ENCODE measurements at places on chromosomes 4 and X.

GRCh38 chr4:89837993-89838390, 1.0 kb upstream of the SNCA start:
- DNase-seq, result no peak

DNA sequence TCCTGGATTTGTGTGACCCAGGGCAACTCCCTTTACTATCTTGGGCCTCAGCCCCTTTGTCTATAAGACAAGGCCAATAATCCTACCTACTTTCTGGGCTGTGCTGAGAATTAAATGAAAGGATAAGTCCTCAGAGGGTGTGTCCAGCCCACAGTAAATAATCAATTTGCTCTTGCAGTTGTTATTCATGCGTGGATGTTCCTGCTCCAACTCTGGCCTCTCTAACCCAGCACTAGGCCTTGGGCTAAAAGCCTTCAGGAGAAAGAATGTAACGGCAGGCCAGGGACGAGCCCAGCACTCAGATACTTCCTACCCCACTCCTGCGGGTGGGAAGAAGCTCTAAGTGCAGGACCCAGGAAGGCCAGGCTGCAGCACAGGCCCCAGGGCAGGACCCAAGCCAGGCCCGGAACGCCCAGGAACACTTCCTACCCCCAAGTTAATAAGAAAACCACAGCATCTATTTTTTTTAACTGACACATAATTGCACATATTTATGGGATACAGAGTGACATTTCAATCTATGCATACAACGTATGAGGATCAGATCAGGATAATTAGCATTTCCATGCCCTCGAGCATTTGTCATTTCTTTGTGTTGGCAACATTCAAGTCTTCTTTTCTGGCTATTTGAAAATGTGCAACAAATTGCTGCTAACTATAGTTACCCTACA, 179.6 kb upstream of the RBPJ start:
- DNase-seq, result no peak

- DNase-seq, result no peak
Observed at GRCh38 chr4:90357117-90357710, 230.0 kb downstream of the CCSER1 start.

DNA sequence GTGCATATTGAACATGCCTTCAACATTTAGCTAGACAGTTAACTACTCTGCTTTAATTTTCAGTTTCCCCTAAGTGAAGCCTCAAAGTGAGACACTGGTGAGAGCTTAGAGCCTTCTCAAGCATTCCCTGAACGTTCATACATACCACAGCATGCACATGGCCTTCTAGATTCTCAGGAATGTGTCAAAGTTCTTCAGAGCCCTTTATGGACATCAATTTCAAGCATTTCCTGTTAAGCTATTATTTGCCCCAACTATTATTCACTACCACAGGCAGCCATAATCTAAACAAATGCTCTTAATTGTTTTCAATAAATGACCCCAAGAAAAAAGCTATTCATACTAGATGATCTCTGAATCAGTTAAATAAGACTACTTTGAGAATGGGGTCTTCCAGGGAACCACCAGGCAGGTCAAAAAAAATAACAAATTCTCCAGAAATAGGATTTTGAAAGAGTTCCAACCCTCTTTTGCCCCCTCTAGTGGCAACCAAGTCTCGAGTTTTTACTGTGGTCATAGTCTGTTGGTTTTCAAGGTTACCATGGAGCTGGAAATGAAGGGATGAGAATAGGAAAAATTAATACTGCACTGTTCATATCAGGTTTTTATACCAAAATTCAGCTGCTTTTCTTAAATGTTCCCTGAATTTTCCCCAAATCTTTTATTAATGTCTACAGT, 235.4 kb downstream of the RAB28 start:
- DNase-seq, result no peak

DNA sequence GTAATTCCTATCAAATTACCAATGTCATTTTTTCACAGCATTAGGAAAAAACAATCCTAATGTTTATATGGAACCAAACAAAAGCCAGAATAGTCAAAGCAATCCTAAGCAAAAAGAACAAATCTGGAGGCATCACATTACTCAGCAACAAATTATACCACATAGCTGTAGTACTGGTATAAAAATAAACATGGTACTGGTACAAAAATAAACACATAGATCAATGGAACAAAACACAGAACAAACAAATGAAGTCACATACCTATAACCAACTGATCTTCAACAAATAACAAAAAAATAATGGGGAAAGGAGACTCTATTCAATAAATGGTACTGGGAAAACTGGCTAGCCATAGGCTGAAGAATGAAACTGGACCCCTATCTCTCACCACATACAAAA, 37.4 kb downstream of the PPA2 start:
- no peak for DNase-seq

DNA sequence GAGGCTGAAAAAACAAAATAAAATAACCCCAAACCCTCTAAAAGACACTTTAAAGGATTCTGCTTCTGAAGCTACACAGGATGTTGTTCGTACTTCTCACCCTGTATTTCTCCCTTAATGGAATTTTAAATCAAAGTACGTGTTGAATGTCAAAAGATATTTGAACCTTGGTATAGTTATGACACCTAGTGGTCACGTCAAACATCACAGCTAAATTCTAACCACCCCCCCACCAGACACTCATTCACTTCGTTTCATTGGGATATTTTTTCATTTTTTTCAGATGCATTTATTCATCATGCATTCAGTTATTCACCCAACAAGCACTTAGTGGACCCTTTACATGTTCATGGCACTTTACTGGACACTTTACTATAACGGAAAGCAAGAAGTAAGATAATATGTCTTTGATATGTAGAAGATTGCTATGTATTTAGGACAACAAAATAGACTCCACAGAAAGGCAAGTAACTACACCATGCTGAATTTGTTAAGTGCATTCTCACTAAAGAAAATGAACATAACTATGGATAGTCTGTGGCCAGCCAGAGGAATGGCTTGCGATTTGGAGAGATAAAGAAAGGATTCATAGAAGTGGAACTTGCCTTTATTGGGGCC, 62.5 kb upstream of the GPR174 start:
- peak; percentile 37 for DNase-seq

- no peak for DNase-seq
Observed at GRCh38 chr4:127832585-127832984, 48.1 kb upstream of the PLK4 start.

- DNase-seq, result no peak
Observed at GRCh38 chrX:134780908-134781307, 122.6 kb upstream of the PLAC1 start.

DNA sequence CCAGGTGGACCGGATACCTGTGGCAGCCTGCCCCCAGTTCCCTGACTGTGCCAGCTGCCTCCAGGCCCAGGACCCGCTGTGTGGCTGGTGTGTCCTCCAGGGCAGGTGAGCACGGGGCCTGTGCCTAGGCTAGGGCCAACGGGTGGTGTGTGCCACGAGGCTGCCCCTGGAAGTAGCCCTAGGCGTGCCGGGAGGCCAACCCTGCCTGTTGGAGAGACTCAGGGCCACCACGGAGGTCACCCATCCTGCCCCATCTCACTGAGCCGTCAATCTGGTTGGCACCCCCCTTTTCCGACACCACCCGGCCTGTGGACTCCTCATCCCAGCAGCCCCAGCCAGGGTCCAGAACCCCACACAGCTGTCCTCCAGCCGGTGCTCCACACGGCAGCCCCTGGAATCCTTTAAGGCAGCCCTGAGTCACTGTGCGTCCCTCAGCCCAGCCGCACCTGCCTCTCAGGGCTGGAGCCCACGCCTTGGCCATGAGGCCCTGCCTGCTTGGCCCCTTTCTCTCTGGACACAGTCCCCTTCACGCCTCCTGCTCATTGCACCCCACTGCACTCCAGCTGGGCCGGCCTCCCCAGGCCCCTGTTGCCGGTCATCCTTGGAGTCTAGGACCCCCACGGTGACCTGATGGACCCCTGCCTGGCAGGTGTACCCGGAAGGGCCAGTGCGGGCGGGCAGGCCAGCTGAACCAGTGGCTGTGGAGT, 5.3 kb downstream of the PLXNB3 start:
- no peak for DNase-seq

DNA sequence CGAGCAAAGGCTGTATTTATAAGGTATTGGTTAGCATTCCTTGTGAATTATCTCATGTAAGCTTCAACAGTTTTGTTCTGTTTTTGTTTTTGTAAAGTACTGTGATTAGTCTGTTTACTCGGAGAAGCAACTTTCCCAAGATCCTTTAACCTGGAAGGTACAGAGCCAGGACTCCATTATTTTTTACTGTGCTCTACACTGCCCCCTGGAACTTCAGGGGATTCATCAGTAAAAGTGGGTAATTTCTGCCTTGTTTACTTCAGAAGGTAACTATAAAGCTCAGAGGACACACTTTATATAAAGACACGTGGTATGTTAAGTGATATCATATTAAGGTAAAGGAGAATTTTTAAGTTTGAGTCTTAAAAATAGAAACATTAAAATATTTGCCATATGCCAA, 124.9 kb downstream of the IQCM start:
- no peak for DNase-seq

GRCh38 chr4:166078955-166079354, 205.9 kb downstream of the TLL1 start:
- no peak for DNase-seq

GRCh38 chr4:44016570-44017421, 431.8 kb downstream of the KCTD8 start:
- no peak for DNase-seq

DNA sequence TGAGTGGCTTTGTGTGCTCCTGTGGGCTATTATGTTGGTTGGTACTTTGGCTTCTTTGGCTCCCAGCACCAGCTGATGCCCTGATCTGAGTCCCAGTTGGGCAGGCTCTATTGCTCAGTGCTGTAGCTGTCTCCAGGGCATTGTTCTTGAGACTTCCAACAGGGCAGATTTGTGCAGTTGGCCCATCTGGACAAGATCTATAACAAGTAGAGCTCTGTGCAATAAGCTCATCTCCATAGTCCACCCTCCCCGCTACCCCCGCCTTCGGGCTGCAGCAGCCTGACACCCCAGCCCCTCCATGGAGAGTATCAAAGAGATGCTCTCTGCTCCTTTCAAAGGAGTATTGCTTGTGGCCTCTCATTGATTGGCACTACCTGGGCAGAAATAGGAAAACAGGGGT, 5.8 kb upstream of the TMEM31 start:
- no peak for DNase-seq

- DNase-seq, result no peak
Observed at GRCh38 chrX:46770000-46770816, 11.3 kb upstream of the SLC9A7 start.

DNA sequence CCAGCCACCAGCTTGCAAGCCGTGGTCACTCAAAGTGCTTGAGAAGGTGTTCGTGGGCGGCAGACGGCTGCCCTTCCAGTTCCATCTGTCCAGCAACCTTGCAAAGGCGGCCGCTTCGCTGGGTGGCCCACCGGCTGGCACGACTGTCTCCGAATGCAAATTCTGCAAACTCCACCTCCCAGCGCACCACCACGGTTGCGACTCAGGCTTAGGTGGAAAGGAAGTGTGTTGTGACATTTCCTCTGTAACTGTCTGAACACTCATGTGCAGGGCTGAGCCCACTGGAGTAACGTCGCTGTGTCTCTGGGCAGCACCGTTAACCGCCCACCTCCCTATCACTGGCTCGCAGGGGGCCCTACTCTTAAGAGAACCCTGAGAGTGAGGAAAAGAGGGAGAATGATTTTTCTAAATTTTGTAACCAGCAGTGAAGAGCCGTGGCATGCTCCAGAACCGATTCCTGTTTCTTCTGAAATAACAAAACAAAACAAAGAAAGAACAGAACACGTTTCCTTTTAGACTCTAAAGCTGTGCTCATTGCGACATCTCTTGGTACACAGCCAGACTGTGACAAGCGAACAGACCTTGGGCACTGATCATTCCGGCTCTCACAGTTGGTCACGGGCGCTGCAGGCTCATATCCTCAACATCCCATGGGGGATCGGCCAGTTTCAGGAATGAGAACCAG, at the start of gene P2RY8:
Gene P2RY8, minus strand, starts transcription at position 155 of the 685 bp plus-strand sequence. CDS start 70,627 bp downstream, outside the sequence.
- DNase-seq, result peak; percentile 55

GRCh38 chrX:45986971-45987370, 558.2 kb downstream of the ZNF674 start:
- DNase-seq, result no peak

DNA sequence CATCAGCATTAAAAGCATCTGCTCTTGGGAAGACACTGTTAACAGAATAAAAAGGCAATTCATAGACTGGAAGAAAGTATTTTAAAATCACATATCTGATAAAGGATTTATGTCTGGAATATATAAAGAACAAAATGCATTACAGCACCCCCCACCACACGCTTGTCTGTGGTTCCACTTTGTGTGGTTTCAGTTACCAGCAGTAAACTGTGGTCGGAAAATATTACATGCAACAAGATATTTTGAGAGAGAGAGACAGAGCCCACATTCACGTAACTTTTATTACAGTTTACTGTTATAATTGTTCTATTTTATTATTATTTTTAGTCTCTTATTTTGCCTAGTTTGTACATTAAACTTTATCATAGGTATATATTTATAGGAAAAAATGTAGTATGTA, 21.2 kb upstream of the PDE6B start:
- peak; percentile 8 for DNase-seq

- DNase-seq, result peak; percentile 12
Observed at GRCh38 chrX:120753413-120754251, 122.0 kb downstream of the CT47B1 start.

- DNase-seq, result no peak
Observed at GRCh38 chr4:6019316-6020263, 1.4 kb upstream of the C4orf50 start.

- no peak for DNase-seq
Observed at GRCh38 chr4:174210952-174211490, 72.4 kb downstream of the FBXO8 start.

DNA sequence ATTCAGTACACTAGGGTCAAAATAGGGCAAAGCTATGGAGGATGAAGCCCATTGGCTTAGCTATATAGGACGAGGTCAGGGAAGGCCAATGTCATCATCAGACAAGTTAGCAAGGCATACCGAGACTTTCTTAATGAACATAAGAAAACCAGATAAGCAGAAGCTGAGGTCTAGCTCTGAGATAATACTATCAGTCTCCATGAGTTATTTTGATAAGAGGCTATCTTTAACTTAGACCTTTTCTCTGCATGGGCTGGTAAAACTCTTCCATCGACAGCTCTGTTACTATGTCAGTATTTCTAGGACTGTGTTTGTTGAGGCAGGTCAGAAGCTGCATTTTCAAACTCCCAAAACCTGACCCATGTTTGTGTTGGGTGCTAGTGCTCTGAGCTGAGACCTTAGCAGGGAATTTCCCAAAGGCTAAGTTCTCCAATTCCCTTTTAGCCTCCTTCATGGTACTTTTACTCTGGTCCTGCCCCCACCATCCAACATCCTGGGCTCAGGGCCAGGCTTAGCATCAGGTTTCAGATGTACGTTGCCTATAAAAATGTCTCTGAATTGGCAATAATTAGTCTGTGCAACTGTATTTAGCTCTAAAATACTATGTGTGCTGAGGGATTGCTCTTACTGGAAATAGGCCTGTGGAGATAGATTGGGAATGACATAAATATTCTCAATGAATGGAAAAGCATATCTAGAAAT, 29.3 kb upstream of the LRAT start:
- no peak for DNase-seq

DNA sequence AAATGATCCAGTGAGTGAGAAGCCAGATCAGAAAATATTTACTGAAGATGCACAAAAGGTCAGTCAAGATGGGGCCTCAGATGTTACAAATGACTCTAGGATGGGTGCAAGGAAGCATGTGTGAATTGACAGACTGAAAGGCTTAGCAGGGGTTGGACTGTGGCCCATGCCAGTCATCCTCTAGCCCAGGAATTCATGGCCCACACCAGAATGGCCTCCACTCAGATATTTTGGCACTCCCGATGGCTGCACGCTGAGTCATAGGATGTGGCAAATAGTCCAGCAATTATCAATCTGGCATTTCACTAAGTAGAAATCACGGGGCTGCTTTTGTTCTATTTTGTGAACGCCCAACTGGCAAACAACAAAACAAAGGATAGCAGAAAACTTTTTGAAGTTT, 406.5 kb downstream of the IQCM start:
- DNase-seq, result no peak

GRCh38 chr4:186472948-186473347, 82.4 kb downstream of the MTNR1A start:
- no peak for DNase-seq
